ENCODE measurements at places on chromosomes 6 and 20. TPM values are rescaled to one million over a fixed set of nuclear protein-coding genes. Genes with fewer than 3 reads are reported as not detected.

APCDD1L gene
- not detected for total RNA-seq

GLP1R gene
- total RNA-seq, result 0.07 TPM

STX11 gene
- total RNA-seq, result 16.0 TPM

DNA sequence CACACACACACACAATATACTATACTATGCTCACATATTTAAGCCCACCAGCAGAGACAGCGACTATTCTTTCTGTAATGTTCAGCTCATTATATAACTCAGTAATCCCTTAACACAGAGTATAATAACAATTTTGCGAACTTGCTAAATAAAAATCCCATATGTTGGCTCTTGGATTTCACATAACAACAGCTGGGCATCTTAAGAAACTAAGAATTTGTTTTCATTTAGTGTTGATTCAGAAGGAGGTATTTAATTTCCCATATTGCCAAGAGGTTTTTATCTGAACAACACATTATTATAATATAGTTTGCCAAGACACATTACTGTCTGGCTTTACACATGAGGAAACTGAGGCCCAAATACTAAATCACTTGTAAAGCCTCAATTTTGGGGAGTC lies 7.4 kb downstream of the ECT2L start:
- H3K36me3 ChIP-seq, result no peaks in the 10 kb centered on the region
- no peaks in the 10 kb centered on the region for H3K4me1 ChIP-seq
- DNase-seq, result no peak
- H3K27ac ChIP-seq, result no peak overlapping the region
- no peak overlapping the region for H3K4me3 ChIP-seq

DNA sequence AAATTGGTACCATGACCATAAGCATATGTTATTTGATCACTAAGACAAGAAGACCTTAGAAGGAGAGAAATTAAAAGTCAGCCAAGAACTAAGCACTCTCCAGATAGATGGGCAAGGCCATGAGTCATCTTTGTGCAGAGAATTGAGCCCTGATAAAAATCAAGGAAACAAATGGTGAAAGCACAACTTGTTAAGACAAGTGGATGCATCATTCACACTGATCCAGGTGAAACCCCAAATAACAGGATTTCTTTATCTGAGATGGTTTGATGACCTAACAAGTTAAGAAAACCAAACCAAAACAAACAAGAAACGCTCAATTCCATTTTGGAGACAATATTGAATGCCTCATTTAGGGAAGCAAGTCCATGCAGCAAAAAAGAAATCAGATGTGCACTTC lies 121.6 kb downstream of the ADAT2 start:
- no peaks in the 10 kb centered on the region for H3K4me1 ChIP-seq
- no peak overlapping the region for H3K27ac ChIP-seq
- H3K27me3 ChIP-seq, result no peaks in the 10 kb centered on the region
- H3K4me3 ChIP-seq, result no peak overlapping the region

DNA sequence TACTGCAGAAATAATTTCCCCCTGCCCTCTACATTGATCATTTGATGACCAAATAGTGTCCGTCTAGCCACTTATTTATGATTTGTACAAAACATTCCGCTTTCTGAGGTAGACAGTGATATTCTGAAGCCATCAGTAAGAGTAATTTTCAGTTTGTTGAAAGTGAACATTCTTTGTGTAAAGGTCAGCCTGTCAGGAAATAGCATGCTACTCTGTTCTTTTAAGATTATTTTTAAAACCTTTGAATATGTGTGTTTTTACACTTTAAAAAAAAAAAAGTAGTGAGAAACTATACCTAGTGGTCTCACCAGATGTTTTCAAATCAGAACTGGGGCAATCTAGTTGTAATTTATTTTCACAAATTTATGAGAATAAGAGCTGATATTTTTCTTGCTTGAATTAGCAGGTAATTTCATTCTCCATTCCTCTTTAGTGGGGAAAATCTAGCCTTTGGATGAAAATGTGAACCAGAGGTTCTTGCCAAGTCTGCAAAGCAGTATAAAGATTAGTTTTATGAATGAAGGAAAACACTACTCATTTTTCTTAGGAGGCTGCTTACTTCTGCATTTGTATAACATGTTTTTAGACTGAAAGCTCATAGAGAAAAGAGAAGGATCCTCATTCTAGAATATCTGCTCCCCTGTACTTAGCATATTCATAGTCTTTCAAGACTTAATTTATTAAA lies 12.1 kb upstream of the REV3L start:
- no peaks in the 10 kb centered on the region for H3K27me3 ChIP-seq
- no peak overlapping the region for H3K27ac ChIP-seq
- H3K4me3 ChIP-seq, result no peak overlapping the region

GRCh38 chr20:58308680-58309527 lies 611 bp upstream of the RAB22A start:
- peak overlapping the region; percentile 80 for H3K4me3 ChIP-seq
- H3K27me3 ChIP-seq, result no peaks in the 10 kb centered on the region
- peak; percentile 25 for DNase-seq
- peaks cover 72% of the 10 kb centered on the region for H3K4me1 ChIP-seq
- H3K27ac ChIP-seq, result peak overlapping the region; percentile 89

GRCh38 chr6:150075034-150075421 lies 6.1 kb upstream of the ULBP3 start:
- DNase-seq, result no peak
- H3K4me1 ChIP-seq, result peaks cover 26% of the 10 kb centered on the region
- no peak overlapping the region for H3K4me3 ChIP-seq
- H3K36me3 ChIP-seq, result no peaks in the 10 kb centered on the region
- no peak overlapping the region for H3K27ac ChIP-seq
